ENCODE measurements at places on chromosomes 2 and 18. TPM values are rescaled to one million over a fixed set of nuclear protein-coding genes. Genes with fewer than 3 reads are reported as not detected.

The G6PC2 gene
- not detected for total RNA-seq

The HAAO gene
- total RNA-seq: 6.2 TPM

The CFAP65 gene
- total RNA-seq: 4.3 TPM

The TNFRSF11A gene
- 8.9 TPM for total RNA-seq

The PELI1 gene
- 37.5 TPM for total RNA-seq

The VWA3B gene
- not detected for total RNA-seq

The CIAO1 gene
- 59.8 TPM for total RNA-seq

The DSC2 gene
- total RNA-seq: 21.0 TPM

The RPRM gene
- total RNA-seq: not detected

The ST8SIA5 gene
- 0.31 TPM for total RNA-seq

The TLX2 gene
- total RNA-seq: not detected

The CAPN14 gene
- 0.26 TPM for total RNA-seq

The C18orf54 gene
- 4.2 TPM for total RNA-seq

The HOXD1 gene
- 1.9 TPM for total RNA-seq

The SMAD7 gene
- 43.3 TPM for total RNA-seq

The MOGAT1 gene
- total RNA-seq: 0.26 TPM

The TCF23 gene
- total RNA-seq: 0.08 TPM

The IL1RL2 gene
- total RNA-seq: 1.5 TPM

The MARCO gene
- total RNA-seq: 122 TPM

The IRS1 gene
- total RNA-seq: 15.9 TPM

Measured in left lung (tissue), 14 donors.